ENCODE measurements at places on chromosomes 16 and 17. TPM values are rescaled to one million over a fixed set of nuclear protein-coding genes. Genes with fewer than 3 reads are reported as not detected.

NLRC3 gene
- 4.0 TPM for total RNA-seq

CLEC18B gene
- not detected for total RNA-seq

GGNBP2 gene
- total RNA-seq = 44.3 TPM

MILR1 gene
- 0.76 TPM for total RNA-seq

KRT27 gene
- not detected for total RNA-seq

CCDC92B gene
- not detected for total RNA-seq

TOM1L2 gene
- total RNA-seq = 13.3 TPM

SRL gene
- 0.09 TPM for total RNA-seq

UNC45B gene
- not detected for total RNA-seq

SCIMP gene
- total RNA-seq = not detected

KIF2B gene
- not detected for total RNA-seq

CD79B gene
- 0.43 TPM for total RNA-seq

C1QTNF1 gene
- total RNA-seq = 10.5 TPM

SEPTIN12 gene
- total RNA-seq = not detected

CA4 gene
- 31.1 TPM for total RNA-seq

SP6 gene
- total RNA-seq = 1.4 TPM

ETV4 gene
- total RNA-seq = 4.9 TPM

SNAI3 gene
- 0.11 TPM for total RNA-seq

SLC16A5 gene
- 5.0 TPM for total RNA-seq

ZNF18 gene
- 9.5 TPM for total RNA-seq

UTS2R gene
- not detected for total RNA-seq

CD300H gene
- total RNA-seq = not detected
